ENCODE measurements at places on chromosomes 2 and 18.

- no peak for DNase-seq
Measured at GRCh38 chr2:43276266-43276941, 50.0 kb upstream of the ZFP36L2 start.

DNA sequence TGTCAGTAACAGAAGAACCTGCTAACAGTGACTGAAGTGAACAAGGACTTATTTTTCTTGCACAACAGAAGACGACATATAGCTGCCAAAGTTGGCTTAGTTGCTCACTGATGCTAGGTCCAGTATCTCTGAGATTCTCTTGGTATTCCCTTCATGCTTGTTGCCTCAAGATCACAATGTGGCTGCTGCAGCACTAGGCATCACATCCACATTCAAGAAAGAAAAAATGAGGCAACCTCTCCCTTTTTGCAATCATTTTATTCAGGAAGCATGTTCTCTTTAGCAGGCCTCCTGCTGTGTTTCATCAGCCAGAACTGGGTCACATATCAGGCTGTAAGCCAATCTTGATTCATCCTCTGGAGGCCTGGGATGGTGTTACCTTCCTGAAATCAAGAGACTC lies 11.7 kb upstream of the MAPK4 start:
- DNase-seq, result no peak

DNA sequence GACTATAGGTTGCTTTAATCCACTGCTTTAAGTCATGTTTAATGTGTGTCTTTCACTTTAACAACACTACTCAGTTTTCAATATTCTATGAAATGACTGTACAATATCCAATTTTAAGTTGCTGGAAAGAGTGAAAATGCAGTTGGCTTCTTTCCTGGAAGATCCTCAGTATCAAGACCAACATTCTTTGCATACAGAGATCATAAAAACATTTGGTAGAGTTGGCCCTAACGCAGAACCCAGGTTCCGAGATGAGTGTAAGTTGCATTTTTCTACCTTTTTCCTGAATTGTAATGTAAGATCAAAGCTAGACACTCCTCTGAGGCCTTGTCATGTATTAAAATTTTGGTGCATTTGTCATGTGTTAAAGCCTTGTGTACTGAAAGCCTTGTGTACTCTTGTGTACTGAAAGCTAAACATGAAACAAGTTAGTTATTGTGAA lies 42.9 kb upstream of the TNFRSF11A start:
- DNase-seq, result no peak

- DNase-seq, result no peak
Measured at GRCh38 chr2:234993541-234993981, 41.7 kb downstream of the SH3BP4 start.

- no peak for DNase-seq
Measured at GRCh38 chr18:48925491-48925780, 25.3 kb downstream of the SMAD7 start.

DNA sequence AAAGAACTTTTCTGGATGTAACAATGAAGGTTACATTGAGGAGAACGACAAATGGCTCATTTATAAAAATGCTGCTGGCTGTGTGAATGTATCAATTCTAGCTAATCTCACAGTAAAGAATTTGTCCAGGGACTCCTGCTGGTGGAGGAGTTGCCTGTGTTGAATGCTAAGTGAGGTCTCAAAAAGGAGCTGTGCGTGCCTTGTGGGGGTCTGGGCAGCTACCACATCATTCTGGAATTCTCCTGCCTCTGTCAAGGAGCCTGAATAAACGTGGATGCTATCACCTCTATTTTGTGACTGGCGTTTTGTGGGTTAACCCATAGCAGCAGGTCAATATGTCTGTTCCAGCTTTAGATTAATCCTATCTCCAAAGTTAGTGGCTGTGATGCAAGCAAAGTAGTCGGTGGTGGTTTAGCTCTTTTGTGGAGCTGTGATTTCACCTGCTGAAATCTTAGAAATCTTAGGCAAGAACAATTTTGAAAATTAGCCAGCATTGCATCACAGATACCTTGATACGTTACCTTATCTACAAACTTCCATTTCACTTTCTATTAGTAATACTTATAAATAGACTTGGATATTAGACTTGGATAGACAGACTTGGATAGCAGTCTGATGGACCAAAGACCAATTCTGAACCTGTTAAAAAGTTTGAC lies 96.8 kb downstream of the MTCL1 start:
- DNase-seq, result no peak

GRCh38 chr2:193272011-193272410 lies 1077.3 kb upstream of the TMEFF2 start:
- no peak for DNase-seq

DNA sequence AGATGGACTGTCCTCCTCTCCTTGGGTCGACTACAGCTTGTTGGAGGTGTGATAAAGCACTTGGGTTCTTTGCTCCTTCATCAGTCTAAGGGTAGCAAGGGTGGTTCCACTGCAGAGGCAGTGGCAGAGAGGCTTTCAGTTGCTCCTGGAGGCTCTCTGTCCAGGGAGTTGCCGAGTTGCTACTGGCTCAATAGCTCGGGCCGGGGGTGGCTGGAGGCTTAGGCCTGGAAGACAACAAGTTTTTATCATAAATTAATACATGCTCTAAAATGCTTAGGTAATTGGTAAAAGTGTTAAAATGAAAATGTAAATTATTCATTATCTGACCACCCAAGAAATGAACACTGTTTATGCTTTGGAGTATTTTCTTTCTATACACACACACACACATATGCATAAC lies 162.0 kb upstream of the NRP2 start:
- DNase-seq, result no peak

Measured in CD4-positive, CD25-positive, alpha-beta regulatory T cell (primary cell).